ENCODE measurements at places on chromosomes 12 and 14. TPM values are rescaled to one million over a fixed set of nuclear protein-coding genes. Genes with fewer than 3 reads are reported as not detected.

- no peak for DNase-seq
Measured at GRCh38 chr14:47993883-47994282, 318.5 kb upstream of the MDGA2 start.

DNA sequence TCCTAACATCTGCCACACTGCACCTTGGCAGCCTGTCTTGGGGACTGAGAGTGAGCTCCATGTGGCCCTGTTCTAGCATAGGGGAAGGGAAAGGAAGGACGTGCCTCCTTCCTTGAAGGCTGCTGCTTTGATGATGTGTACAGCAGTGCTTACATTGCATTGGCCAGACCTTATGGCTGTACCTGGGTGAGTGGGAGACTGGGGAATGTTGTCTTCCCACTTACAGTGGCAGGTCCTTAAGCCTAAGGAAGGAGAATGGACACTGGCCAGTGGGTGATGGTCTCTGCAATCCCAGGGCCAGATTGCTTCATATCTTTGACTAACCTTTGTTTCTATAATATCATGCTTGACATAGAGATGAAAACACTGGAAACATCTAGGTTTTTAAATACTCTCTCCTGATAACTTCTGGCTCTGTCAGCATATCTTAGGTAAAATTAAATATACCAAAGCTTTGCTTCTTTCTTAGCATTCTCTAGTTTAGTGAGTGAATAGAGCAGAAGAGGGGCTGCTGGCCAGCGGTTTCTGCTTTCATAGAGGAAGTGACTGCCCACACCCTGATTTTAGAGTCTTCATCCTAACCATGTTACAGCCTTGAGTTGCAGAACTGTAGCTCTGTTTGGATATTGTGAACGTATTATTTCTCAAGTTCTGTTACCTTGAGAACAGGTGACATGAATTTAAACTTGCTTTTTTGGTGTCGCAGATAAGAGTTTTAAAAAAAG, 27.2 kb downstream of the KLC1 start:
- DNase-seq = no peak

- no peak for DNase-seq
Measured at GRCh38 chr14:75566321-75566720, 12.1 kb upstream of the FLVCR2 start.

DNA sequence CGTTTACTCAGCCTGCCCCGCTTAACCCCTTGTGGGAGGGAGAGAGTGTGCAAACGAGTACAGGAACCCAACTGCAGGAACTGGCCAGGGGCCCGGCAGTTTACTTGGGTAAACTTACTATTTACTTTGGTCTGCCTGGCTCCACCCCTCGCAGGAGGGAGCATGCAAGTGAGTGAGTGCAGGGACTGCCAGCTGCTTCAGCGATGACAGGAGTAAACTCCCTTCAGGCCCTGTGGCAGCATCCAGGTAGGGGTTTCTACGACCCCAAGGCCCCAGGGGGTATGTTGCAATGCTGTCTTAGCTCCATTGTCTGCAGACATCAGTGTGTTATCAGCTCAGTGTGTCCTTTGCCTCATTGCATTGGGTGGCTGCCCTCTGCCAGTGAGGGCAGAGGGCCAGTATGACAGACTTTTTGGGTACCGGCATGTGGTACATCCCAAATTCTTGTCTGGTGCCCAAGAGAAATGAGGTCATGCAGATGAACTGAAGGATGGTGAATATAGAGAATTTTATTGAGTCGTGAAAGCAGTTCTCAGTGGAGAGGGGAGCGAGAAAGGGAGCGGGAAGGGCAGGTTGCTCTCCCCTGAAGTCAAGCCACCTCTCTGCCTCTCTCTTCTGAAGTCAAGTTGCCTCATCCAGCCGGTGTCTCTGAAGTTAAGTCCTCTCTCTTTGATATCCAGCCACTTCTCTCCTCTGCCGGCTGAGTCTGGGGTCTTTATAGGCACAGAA, 181.8 kb downstream of the FUT8 start:
- no peak for DNase-seq

The XPOT gene
- total RNA-seq = 77.2 TPM

Data from pulmonary artery endothelial cell (primary cell).